Stimulated activated CD4-positive, alpha-beta T cell treated with anti-CD3 and anti-CD28 coated beads, Interleukin-1b, Interleukin-23, amount 100 ng/mL, for 1 hour (primary cell): ENCODE measurements at places on chromosomes 6 and 20.

GRCh38 chr6:1047981-1048541 is 263.8 kb upstream of the FOXQ1 start:
- DNase-seq = no peak

- DNase-seq = no peak
Observed at GRCh38 chr6:31157513-31158139, at the start of gene CCHCR1. Gene CCHCR1 (minus strand): TSS chr6:31157802. CDS start chr6:31157600, 202 bp downstream.

DNA sequence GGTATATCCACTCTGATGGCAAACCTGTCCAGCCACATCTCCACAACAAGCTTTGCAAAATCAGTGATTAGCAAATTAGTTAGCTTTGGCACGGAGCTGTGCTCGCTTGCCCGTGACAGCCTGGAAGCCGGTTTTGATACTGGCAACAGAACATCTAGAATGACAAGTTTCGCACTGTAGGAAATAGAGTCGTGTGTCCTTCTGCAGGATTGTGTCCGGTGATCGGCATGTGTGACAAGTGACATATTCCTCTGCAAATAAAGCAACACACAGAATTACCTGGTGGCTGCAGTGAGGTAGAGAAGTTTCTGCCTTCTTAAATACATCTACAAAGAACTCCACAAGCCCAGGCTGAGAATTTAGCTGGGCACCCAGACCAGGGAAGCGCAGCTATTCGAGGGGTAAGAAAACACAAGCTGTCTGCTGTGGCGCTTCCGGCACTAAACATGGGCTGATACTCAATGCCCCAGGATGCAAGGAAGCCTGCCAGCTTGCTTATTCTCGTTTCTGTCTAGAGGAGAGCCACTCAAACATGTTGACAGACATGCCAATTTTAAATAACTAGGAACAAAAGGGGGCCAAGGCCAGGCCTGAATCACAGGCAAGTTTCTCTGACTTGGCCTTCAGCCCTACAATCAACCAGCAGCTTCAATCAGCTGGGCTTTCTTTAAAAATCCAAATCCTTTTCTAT is 22.2 kb downstream of the EIF2S2 start:
- DNase-seq = no peak

DNA sequence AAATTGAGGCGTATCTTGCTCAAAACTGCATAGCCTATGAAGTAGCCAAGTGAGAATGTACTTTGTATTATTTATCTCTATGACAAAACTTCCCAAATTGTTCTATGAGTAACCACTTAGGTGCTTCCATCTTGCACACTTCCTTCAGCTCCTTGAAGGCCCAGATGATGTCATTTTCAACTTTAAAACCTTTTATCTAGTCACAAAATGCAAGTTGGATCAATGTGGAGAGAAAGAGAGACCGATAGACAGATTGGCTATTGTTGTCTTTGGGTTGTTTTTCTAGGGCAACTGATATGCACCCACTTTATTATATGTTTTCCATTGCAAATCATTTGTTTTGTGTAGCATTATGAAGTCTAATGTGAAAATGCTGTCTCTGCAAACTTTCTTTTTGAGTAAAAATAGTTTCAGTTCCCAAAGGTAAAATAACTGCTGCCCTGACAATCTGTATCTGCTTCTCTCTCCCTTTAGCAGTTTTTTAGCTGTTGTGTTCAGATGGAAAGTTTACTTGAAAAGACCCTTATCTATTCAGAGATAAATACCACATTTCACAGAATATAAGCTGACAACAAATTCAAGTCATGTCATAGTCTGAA is 73.7 kb upstream of the CITED2 start:
- no peak for DNase-seq

DNA sequence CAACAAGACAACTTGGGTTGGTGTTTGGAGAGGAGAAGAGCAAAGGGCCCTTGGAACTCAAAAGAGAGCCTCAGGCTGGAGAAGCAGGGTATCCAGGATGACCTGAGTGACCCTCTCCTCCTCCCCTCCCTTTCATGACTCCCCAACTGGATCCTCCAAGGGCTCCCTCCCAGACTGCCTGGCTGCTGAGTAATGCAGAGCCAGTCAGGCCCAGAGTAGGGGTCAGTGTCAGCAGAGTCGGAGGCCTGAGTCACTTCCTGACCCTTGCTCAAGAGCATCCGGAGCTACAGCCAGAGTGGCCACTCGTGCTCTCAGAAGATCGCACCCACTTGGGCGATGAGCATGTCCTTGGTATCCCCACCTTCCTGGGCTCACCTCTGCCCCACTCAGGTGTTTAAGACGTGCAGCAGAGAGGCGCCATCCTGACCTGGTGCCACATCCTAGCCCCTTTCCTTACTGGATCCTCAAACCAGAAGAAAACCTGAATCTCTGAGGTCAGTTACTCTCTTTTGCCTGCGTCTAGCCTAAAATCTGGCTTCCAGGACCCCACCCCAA is 2.8 kb upstream of the MAPK13 start:
- no peak for DNase-seq

DNA sequence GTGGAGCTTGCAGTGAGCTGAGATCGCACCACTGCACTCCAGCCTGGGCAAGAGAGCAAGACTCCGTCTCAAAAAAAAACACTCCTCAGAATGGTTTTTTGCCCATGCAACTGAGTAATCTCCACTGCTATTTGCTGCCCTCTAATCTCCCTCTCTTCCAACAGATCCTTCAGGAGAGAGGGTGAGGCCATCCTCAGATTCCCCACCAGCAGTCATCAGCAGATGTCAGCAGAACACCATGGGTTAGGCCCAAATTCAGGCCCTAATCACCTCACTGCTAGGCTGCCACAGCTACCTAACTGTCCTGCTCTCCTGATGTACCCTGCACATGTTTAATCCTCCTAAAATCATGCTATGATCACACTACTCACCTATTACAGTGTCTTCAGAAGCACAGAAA is 63.2 kb upstream of the BEND6 start:
- no peak for DNase-seq

GRCh38 chr6:152982904-152983636 is at the start of gene FBXO5:
Gene FBXO5 (minus strand): TSS chr6:152983041. CDS start chr6:152982959, 82 bp downstream.
- peak; percentile 90 for DNase-seq
